WERI-Rb-1 (cell line): ENCODE measurements at places on chromosomes 1 and 21.

DNA sequence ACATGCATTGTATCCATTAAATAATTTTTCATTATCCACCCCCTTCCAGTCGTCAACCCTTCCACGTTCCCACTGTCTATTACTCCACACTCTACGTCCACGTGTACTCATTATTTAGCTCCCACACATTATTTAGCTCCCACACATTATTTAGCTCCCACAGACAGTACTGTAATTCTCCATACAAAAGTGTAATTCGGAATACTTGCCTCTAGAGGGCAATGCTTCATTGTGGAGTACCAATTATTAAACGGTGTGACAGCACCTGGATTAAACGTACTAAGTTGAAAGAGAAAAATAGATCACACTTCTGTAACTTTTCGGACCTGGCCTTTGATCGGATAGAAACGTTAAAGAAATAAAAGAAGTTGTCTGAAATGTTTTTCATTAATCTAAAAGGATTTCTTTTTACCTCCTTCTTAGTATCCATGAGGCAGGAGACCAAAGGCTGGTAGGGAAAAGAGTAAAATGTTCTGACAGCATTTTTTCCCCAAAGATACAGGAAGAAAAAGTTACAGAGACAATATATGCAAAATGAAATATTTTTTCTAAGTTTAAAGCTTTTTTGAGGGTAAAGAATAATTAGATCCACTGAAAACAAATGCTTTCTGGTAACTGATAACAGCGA lies 99.2 kb downstream of the LHX8 start:
- DNase-seq, result no peak

- no peak for DNase-seq
Measured at GRCh38 chr1:111283838-111284237, 6.8 kb upstream of the CHIA start.

DNA sequence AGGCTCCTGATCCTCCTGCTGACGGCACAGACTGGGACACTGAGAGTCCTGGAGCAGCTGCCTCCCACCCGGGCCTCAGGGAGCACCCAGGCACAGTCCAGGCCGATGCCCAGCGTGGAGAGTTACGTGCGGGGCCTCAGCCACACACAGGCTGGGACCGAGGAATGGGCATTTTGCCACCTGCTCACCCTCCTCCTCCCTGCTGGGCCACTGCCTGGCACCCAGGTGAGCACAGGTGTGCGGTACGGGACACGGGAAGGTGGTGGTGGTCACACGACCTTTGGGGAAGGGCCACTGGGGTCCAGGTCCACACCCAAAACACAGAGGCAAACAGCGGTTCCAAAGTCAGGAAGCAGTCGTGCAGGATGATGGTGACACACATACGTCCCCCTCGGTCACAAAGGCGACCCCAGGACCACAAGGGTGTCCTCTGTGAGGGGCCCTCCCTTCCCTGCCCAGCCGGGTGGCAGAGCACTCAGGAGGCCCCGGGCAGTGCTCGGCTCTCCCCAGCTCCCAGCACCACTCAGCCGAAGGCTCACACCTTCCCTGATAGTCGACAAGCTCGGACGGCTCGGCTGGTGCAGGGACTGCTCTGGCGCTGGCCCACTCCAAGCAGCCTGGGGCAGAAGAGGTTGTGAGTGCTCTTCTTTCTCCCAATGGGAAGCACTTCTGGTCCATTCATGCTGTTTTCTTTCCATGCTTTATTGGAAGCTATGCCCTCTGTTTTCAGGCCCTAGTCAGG lies 14.3 kb downstream of the MORN1 start:
- no peak for DNase-seq

GRCh38 chr1:202858789-202859414 lies 30.0 kb downstream of the RABIF start:
- DNase-seq, result no peak

DNA sequence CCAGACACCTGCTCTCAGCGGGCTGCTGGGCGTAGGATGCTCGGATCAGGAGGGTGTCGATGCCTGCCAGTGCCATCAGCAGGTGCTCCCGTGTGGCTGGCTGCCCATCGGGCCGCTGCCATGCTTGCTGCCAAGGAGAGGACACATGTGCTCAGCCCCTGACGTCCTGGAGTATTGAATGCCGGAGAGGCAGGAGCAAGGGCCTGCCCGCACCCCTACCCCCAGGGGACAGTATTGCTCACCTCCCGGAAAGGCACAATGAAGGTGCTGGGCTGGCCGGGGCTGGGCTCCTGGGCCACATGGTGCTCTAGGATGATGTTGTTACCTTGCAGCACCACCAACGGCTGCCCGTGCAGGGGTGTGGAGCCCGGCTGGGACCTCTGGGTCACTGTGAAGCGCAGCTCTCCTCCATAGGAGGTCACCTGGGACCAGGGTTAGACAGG lies 61.5 kb downstream of the HSPG2 start:
- no peak for DNase-seq
